ENCODE measurements at places on chromosomes 2 and 18. TPM values are rescaled to one million over a fixed set of nuclear protein-coding genes. Genes with fewer than 3 reads are reported as not detected.

DNA sequence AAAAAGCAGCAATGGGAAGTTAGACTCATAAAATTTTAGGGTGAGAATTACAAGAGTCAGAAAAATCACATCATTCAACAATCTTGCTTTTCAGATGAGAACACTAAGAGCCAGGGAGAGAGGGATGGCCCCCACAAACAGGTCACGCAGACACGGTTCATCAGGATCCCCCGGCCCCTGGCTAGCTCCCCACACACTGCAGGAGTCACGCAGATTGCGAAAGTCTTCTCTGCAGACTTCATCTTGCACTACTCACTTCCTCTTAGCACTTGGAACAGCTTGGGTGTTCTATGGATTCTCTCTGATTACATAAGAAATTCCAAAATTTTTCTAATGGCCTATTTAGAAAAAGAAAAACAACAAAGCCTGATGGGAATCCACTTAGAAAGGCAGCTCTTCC is 21.6 kb upstream of the SULT1C2 start:
- H3K27me3 ChIP-seq = peaks cover 1% of the 10 kb centered on the region
- H3K36me3 ChIP-seq = peaks cover 4% of the 10 kb centered on the region
- H3K4me3 ChIP-seq = peak overlapping the region; percentile 50
- DNase-seq = peak; percentile 52
- H3K27ac ChIP-seq = peak overlapping the region; percentile 91
- H3K4me1 ChIP-seq = peaks cover 56% of the 10 kb centered on the region

- H3K4me3 ChIP-seq = no peak overlapping the region
- peaks cover 5% of the 10 kb centered on the region for H3K27me3 ChIP-seq
- DNase-seq = no peak
Measured at GRCh38 chr2:112185131-112185530, 46.9 kb downstream of the FBLN7 start.

Gene CFC1
- total RNA-seq = not detected

Gene MYO1B
- total RNA-seq = 240 TPM

- H3K4me1 ChIP-seq = peaks cover 79% of the 10 kb centered on the region
- DNase-seq = no peak
- peak overlapping the region; percentile 97 for H3K4me3 ChIP-seq
- H3K36me3 ChIP-seq = peaks cover 40% of the 10 kb centered on the region
- no peaks in the 10 kb centered on the region for H3K27me3 ChIP-seq
Measured at GRCh38 chr2:112646102-112646719, 472 bp downstream of the SLC20A1 start.

Gene TM4SF20
- 0.17 TPM for total RNA-seq

DNA sequence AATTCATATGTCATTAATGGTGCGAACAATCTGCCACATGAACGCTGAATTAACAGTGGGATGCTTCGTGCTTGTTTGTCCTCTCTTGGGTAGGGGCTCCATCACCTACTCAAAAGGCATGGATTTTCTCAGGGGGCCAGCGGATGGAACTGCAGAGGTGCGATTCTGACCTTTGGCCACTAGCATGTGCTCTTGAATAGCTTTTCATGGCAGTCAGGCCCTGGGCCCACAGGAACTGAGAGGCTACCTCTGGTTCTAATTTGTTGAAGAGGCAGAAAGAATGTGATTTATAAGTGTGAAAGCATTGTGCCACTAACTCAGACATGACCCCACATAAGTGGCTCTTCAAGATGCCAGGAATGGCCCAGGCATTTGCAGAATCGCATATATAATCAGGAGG is 283.2 kb downstream of the INSIG2 start:
- H3K27ac ChIP-seq = no peak overlapping the region
- H3K4me1 ChIP-seq = no peaks in the 10 kb centered on the region
- H3K36me3 ChIP-seq = no peaks in the 10 kb centered on the region
- no peak overlapping the region for H3K4me3 ChIP-seq
- peak; percentile 15 for DNase-seq

Gene LRATD1
- total RNA-seq = not detected

Gene CNGA3
- total RNA-seq = 0.78 TPM

- no peaks in the 10 kb centered on the region for H3K27me3 ChIP-seq
- no peaks in the 10 kb centered on the region for H3K36me3 ChIP-seq
- no peak overlapping the region for H3K4me3 ChIP-seq
- H3K4me1 ChIP-seq = peaks cover 6% of the 10 kb centered on the region
Measured at GRCh38 chr2:196407675-196408264, 231.7 kb upstream of the CCDC150 start.

DNA sequence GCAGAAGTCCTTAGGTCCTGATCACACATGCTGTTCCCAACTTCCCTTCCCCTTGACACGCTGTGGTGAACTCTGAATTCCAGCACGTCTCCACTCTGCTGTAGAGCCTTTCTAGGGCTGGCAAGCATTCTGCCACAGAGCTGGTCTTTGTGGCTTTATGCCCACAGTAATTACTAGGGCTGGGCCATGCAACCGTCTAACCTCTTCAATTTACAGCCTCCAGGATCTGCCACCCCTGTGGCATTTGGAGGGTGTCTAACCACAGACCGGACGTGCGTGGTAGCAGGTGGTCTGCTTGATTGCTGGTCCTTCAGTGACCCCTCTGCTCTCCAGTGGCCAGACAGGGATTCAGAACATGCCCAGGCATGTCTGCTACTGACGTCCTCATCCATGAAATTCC is 43.1 kb upstream of the TGFA start:
- DNase-seq = peak; percentile 2
- no peak overlapping the region for H3K4me3 ChIP-seq
- H3K27me3 ChIP-seq = no peaks in the 10 kb centered on the region
- peaks cover 16% of the 10 kb centered on the region for H3K4me1 ChIP-seq
- H3K36me3 ChIP-seq = peaks cover 10% of the 10 kb centered on the region

DNA sequence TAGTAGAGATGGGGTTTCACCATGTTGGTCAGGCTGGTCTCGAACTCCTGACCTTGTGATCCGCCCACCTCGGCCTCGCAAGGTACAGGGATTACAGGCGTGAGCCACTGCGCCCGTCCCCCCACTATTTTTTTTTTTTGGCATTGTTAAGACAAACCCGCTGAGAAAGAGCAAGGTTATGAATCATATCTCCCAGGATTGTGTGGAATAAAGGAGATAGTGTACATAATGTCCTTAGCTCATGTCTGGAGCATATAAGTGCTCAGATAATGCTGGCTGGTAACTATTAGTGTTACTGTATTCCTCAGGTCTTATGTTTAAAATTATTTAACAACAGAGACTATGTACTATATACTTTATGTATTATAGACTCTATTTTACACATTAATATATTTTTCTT is 36.0 kb downstream of the TTC27 start:
- no peaks in the 10 kb centered on the region for H3K4me1 ChIP-seq
- no peaks in the 10 kb centered on the region for H3K27me3 ChIP-seq
- no peak for DNase-seq
- H3K27ac ChIP-seq = no peak overlapping the region
- H3K4me3 ChIP-seq = no peak overlapping the region
- H3K36me3 ChIP-seq = peaks cover 25% of the 10 kb centered on the region

GRCh38 chr2:182949572-182950189 is 83.2 kb upstream of the FRZB start:
- H3K36me3 ChIP-seq = peaks cover 35% of the 10 kb centered on the region
- peak overlapping the region; percentile 69 for H3K27ac ChIP-seq

Gene C2orf76
- total RNA-seq = 10.5 TPM
